ENCODE measurements at places on chromosomes 3 and 15. TPM values are rescaled to one million over a fixed set of nuclear protein-coding genes. Genes with fewer than 3 reads are reported as not detected.

DNA sequence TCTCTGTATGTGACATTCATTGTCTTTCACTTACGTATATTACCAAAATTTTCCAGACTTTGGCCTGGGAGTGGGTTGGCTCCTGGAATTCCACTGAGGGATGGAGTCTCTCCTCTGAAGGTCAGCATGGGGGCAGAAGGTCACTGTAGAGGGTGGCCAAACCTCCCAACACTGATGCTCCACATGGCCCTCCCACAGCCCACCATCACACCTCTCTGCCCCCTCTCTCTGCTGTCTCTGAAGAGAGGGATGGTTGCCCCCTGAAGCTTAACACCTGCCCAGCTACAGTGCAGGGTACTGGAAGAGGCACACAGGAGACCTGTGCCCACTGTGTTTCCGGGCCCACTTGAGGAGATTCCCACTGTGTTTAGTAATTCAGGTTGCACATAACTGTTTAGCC lies 52.2 kb downstream of the CMTM6 start:
- DNase-seq, result no peak

DNA sequence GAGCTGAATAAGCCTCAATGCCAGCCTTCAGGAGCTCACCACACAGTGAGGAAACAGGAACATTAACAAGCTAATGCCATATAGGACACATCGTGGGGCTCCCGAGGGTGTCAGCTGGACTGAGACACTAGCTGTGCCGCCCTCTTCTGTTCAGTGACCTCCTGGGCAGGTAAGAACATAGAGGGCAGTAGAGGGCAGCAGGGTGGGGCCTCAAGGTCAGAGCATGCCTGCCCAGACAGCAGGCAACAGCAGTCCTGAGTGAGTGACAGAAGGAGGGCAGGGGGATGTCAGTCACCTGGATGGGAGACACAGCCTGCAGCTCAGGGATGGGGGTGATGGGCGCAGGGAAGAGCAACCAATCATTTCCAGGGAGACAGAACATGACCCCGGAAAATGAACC lies 15.5 kb downstream of the NTRK3 start:
- no peak for DNase-seq

- no peak for DNase-seq
Measured at GRCh38 chr15:87944691-87945090, 311.8 kb downstream of the NTRK3 start.

DNA sequence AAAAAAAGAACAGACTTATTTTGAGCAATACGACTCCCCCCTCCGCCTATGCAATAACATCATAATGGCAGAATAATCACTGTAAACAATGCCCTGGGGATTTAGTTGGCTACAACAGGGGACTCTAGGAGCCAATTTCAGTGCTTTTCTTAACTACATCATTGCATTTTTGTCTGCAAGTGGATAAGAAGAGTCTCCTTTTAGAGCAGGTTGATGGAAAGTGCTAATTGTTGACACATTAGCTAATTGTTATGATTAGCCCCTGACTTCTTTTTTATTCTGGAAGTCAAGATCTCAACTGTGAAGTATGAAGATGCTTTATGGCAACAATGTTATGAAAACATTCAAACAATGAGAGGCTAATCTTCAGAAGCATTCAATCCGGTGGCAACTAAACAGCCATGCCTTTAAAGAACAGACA lies 121.2 kb downstream of the MECOM start:
- DNase-seq, result no peak

ARGFX gene
- total RNA-seq, result not detected

GPR149 gene
- not detected for total RNA-seq

Measured in thymus (tissue), 14 donors.